ENCODE measurements at places on chromosomes 4 and X.
A peak's percentile ranks its signal among the peaks of the same experiment; 100 is the strongest.

GRCh38 chr4:7894677-7895181 lies 44.9 kb downstream of the AFAP1 start:
- no peak for DNase-seq

- DNase-seq, result no peak
Observed at GRCh38 chr4:146329050-146329716, 114.8 kb downstream of the REELD1 start.

DNA sequence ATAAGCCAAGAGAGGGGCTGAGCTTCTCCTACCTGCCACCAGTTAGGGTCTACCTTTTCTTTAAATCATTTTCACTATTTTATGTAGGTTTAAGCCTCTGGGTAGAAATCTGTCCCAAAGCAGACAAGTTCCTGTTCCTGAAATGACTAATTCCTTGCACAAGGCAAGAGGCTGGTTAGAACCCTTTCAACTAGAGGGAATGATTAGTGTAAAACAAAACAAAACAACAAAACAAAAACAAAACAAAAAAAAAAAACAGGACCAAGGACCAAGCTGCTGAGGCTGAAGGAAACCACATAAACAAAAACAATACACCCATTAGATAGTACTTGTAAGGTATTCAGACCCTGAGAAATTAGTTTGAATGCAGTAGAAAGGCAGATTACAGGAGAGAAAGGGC lies 62.7 kb downstream of the MAML3 start:
- DNase-seq, result no peak

- DNase-seq, result peak; percentile 44
Observed at GRCh38 chr4:36226430-36227227, 17.7 kb downstream of the ARAP2 start.

DNA sequence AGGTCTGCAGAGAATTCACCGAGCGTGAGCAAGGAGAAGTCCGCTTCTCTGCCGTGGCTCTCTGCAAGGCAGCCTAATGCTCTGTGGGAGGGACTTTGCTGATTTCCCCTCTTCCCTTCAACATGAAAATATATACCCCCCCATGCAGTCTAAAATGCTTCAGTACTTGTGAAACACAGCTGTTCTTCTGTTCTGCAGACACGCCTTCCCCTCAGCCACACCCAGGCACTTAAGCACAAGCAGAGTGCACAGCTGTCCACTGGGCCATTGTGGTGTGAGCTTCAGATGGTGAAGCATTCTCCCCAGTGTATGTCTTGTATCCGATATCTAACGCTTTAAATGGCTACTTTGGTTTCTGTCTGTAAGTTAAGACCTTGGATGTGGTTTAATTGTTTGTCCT lies 11.3 kb downstream of the UCHL1 start:
- peak; percentile 4 for DNase-seq

DNA sequence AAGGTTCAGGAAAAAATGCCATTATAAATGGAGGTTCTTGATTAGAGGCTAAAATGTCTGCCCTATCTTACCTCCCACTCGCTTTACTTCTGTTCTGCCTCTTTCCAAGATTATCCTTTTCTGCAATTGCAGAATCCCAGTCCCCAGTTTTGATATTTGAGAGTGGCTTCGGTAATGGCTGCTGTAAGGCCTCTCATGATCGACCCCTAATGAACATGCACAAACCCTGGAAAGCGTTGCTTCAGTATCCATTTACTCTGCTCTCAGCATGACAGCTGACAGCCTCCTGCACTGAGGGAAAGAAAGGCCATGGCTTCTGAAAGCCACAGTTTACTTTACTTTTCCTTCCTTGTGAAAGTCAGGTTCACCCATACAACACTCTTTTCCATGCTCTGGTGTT lies 325.4 kb upstream of the GALNT7 start:
- DNase-seq, result no peak

GRCh38 chrX:2732076-2732475 lies 19.8 kb upstream of the XG start:
- no peak for DNase-seq

DNA sequence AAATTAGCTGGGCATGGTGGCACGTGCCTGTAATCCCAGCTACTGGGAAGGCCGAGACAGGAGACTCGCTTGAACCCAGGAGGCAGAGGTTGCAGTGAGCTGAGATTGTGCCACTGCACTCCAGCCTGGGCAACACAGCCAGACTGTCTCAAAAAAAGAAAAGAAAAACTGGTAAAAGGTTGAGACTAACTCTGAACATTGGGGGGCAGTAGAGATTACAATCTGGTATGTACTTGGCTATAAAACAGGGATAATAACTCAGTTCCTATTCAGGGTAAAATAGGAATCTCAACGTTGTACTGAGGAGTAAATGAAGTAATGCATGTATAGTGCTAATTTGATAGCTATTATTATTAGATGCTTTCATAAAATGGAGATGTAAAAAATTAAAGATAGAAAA lies 12.5 kb upstream of the KLF8 start:
- no peak for DNase-seq

DNA sequence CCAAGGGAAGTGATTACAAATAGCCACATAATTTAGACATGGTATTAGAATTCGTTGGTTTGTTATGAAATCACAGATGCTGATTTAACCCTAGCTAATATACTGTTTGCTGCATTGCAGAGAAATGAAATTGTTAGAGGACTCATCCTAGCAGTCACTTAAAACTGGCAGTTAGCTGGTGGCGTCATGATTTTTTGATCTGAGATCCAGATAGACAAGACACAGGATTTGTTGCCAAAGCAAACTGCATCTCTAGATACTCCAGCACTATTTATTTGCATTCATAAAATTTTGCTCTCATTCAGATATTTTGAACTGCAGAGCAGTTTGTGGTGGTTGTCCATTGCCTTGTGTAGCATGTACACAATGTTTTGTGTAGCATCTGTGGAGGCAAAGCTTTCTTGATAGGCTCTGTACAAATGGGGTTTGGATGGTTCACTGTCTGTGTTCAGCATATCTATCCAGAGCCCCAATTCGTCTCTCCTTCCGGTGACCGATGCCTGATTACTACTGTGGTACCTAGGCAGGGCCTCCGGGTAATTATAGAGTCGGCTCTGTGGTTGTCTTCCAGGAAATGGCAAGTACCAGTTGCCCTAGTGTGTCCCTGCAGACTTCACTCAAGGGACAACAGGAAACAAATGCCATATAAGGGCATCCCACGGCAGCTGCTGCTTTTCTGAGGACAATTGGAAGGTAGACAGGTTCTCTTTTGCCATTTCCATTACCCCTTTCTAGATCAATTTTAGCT lies 30.1 kb upstream of the SPARCL1 start:
- peak; percentile 49 for DNase-seq

GRCh38 chr4:170374770-170375169 lies 285.0 kb upstream of the AADAT start:
- no peak for DNase-seq

DNA sequence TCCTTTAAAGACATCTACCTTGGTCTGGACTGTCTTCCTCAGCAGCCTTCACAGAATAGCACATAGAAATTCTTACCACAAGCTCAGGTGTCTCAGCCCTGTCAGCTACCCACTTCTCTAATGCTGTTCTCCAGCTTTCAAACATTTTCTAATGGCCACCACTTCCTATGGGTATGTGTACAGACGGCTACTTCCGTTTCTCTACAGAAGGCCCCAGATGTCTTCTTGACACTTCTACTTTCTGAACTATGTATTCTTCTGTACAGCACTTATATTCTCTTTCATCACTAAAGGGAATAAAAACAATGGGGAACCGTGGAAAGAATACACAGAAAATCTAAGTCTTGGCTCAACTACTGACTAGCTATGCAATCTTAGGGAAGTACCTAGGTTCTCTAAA lies 13.3 kb downstream of the OPHN1 start:
- no peak for DNase-seq

GRCh38 chr4:684623-685327 lies 4.2 kb downstream of the SLC49A3 start:
- DNase-seq, result no peak

DNA sequence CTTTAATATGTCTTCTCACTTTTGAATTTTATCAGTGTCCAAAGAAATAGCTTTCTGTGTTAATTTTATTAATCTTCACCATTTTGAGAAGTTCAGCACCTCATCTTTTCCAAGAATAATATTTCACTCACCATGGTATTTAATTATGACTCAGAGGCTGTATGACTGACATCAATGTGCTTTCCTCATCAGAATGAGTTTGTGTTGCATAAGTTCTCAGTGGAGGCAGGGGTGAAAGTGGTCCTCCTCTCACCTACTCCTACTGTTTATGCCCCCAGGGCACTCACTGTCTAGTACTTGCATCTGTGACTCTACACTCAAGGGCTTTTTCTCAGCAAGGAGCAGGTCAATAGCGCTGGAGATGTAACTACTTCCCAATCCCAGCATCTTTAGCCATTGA lies 905.3 kb upstream of the INTU start:
- DNase-seq, result no peak

- DNase-seq, result no peak
Observed at GRCh38 chr4:174402470-174403176, 118.9 kb downstream of the CEP44 start.

DNA sequence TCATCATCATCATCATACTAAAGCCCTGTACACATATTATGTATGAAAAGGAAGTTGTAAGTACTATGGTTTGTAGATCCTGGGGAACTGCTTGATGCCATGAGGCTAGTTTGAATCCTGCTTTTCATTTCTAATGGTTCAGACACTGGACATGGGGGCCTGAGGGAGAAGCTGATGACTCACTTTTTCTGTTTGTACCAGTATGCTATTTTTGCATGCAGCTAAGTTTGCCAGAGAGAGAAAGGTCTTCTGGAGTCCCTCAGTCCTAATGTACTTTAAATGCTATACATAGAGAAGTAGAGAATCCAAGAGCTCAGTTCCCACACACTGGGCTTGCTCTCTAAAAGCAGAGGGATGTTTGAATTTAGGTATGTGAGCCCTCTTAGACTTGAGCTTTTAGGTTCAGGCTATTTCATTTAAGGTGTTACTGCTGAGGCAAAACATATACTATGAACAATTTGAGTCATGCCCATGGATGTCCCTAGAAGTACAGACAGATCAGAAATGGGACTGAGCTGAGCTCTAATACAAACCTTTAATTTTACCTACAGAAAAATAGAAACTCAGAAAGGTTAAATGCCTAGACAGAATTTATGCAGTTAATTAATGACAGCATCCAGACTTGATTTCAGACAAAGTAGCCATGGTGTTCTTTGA lies 17.6 kb upstream of the HS3ST1 start:
- no peak for DNase-seq

- no peak for DNase-seq
Observed at GRCh38 chr4:99800332-99801004, 16.2 kb upstream of the DAPP1 start.

- no peak for DNase-seq
Observed at GRCh38 chr4:24370421-24370820, 213.9 kb downstream of the DHX15 start.

- no peak for DNase-seq
Observed at GRCh38 chrX:68292471-68292870, 140.8 kb downstream of the OPHN1 start.

- DNase-seq, result no peak
Observed at GRCh38 chr4:156775813-156776212, 195.8 kb downstream of the PDGFC start.

DNA sequence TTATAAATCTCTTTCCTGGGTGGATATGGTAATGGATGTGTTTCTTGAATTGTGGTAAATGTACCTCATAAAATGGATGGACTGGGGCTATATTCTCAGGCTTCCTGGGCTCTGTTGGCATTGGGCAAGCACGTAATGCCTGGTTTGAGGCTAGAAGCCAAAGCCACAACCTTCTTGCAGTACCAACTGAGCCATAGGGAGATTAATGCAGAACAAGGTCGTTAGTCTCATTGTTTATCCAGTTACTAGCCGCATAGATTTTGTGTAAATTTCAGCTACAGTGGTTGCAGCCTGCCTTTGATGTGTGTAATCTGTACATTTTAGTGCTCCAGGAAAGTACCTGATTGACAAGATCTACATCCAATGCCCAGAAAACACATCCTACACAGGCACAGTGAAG lies 7.2 kb upstream of the LEF1 start:
- DNase-seq, result no peak
